Neural progenitor cell (in vitro differentiated cells): ENCODE measurements at places on chromosomes 13 and 19.
A peak's percentile ranks its signal among the peaks of the same experiment; 100 is the strongest.

- DNase-seq, result no peak
These were observed 1.9 kb upstream of the EDDM13 start for GRCh38 chr19:56270676-56271075.

- DNase-seq, result no peak
These were observed 5.7 kb downstream of the DCAF15 start for GRCh38 chr19:13958043-13958442.

GRCh38 chr19:53424968-53425597 lies 6.7 kb upstream of the ZNF761 start:
- DNase-seq, result peak; percentile 86

DNA sequence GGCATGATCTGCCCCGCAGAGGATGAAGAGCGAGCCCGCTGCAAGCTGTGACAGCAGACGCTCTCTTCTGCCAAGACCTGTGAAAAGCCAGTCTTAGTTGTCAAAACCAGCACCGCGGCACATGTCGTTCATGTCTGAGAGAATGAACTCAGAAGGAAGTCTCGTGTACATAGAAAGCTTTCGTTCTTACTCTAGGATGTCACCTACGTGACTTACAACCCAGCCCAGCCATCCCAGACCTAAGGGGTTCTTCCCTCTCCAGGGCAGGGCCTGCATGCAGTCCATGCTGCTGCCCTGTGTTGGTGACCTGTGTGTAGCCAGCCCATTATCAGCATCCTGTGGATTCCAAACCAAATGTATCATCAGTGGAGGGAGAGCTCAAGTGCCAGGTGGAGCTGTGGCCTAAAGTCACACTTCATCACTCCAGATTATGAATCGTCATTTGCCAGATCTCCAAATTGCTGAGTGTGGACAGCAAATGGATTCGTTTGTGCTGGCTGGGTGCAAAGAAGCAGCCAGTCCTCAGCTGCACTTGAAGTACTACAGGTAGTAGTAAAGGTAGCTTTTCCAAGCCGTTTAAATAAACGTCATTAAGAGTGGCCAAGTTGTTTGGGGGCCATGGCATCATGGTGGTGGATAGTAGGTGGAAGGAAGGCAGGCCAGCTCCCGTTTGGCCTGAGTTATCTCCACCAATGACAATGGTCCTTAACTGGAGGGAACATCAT lies 73.9 kb upstream of the GPR183 start:
- DNase-seq, result no peak

DNA sequence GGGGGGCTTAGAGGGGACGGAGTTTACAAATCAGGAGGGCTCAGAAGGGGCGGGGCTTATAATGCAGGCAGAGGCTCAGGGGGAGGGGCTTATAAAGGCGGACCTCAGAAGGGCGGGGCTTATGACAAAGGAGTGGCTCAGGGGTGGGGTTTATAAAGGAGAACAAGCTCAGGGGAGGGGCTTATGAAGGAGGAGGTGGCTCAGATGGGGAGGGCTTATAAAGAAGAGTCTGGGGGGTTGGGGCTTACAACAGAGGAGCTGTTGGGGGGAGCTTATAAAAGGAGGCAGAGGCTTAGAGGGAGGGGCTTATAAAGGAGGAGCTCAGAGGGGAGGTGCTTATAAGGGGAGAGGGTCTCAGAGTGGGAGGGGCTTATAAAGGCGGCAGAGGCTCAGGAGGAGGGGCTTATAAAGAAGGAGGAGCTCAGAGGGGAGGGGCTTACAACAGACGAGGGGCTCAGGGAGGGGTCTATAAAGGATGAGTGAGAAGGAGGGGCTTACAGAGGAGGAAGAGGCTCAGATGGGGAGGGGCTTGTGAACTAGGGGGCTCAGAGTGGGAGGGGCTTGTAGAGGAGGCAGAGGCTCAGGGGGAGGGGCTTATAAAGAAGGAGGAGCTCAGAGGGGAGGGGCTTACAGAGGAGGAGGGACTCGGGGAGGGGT lies 1.0 kb downstream of the SMIM24 start:
- peak; percentile 66 for DNase-seq

GRCh38 chr19:15331419-15332310 lies 674 bp downstream of the BRD4 start:
- peak; percentile 74 for DNase-seq

DNA sequence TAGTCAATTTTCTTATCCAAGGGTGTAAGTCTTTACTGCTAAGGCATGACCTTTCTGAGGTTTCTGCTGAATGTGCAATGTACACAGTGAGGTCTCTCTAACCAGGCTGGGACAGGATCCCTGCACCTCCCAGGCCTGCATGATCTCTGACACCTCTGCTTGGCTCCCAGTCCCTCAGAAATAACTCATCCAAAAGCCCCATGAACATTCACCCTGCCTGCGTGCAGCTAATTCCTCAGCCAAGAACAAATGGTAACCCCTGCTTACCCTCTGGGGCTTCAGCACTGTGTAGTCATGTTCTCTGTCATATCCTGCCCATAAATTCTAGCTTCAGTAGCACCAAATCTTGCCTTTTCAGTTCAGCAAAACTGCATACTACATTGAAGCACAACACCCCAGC lies 1146.3 kb upstream of the MIR17HG start:
- DNase-seq, result no peak

DNA sequence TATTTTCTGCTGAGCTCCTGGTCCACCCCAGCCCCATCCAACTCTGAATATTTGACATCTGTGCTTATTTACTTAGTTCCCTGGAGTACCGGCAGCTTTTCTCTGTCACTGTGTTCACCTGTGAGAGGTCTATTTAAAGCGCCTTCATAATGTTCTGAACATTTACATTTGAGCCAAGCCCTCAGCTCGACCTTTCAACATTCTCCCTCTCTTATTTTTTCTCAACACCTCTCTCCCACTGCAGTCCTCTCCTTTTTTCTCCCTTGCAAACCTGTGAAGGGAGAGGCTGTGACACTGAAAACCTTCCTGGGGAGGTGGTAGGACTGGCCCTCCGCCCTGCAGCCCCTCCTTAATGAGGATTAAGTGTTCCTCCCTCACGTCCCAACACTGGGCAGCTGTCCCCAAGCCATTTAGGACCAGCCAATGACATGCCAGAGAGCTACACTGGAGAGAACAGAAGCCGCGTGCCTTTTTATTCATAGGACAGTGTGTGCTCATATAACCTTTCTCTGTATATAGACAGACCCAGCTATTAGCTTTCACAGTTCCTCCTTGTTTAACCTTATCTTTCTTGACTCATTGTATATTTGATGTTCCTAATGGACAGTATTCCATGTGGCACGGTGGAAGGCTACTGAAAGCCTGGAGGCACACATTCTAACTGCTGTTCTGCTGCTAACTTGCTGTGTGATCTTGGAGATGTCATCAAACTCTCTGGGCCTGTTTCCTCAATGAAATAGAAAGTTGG lies 134.8 kb downstream of the NUFIP1 start:
- DNase-seq, result peak; percentile 40

DNA sequence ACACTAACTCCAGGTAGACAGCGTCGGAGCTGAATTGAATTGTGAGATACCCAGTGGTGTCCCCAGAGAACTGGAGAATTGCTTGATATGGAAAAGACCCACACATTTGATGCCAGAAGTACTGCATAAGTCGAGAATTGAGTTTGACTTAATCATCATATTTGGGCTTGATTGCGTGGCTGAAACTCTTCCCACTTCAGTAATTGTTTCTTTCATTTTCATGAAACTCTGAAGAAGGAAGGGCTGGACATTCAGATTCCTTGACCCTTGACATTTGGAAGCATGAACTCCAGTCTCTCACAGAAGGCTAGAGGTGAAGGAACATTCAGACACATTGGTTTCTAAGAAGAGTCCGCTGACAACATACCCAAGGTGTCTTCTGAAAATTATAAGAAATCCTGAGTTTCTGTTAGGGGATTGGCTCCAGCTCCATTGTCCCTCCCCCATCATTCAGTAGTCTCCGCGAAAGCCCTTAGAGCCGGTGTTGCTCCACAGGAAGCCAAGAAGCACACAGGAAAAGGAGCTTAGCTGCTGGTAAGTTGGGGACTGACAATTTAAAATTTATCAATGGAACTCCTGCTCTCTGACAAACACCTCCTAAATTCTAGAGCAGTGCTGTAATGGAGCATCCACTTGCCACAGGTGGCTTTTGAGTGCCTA lies at the start of gene FPR2:
Gene FPR2, plus strand, starts transcription at position 484 of the 660 bp plus-strand sequence. CDS start 7,479 bp downstream, outside the sequence.
- DNase-seq, result peak; percentile 8

DNA sequence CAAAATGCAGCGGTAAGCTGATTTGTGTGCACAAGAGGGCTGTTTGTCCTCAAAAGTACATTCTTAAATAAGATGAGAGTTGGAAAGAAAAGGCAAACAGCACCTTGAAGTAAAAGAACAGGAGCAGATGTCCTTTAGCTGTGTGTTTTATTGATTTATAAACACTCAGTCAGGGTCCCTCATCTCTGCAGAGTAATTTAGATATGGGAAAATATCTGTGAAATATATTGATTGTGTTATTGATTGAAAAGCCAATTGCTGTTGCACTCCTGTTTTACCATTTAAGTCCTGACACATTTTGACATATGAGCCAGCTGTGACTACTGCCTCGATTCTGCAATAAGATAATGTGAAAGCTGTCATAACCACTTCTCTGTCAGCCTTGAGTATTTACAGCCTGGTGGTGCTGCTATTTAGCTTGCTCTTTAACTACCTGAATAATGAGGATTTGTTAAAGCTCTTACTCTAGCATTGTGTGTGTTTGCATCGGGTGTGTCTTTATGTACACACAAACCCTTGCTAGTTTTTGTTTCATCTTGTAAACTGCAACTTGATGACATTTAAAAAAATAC lies 550.1 kb downstream of the DACH1 start:
- no peak for DNase-seq

GRCh38 chr13:50596776-50597203 lies 246.7 kb downstream of the DLEU7 start:
- DNase-seq, result no peak

DNA sequence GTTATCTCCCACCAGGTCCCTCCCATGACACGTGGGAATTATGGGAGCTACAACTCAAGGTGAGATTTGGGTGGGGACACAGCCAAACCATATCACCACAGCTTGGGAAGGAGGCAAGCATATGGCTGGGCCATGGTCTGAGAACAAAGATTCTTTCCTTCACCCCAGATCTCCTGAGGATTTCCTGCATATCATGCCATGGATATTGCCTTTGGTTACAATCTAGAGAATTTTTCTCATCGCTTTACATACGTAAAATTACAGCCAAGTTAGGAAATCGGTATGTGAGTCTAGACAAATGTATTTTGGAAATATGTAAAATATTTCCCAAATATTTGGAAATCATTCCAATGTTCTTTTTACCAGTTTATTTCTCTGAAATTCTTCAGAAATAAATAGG lies 398.3 kb downstream of the RFC3 start:
- DNase-seq, result no peak

DNA sequence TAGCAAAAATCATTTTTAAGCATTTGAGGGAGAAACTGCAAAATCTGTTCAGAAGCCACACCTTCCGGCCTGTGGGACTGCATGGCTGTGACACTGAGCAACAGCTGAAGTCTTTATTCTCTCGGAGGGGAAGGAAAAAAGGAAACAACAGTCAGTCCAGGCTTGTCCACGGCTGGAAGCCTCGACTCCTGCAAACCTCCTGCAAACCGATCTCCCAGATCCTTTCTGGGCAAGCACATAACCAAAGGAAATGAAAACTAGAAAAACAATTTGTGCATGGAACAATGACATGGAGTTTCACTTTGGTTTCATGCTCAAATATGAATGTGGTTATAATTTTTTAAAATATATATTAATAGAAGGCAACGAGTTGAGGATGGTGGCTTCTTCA lies 1.0 kb downstream of the COL4A1 start:
- no peak for DNase-seq

- peak; percentile 91 for DNase-seq
These were observed 22.3 kb upstream of the XPO4 start for GRCh38 chr13:20924758-20925394.

DNA sequence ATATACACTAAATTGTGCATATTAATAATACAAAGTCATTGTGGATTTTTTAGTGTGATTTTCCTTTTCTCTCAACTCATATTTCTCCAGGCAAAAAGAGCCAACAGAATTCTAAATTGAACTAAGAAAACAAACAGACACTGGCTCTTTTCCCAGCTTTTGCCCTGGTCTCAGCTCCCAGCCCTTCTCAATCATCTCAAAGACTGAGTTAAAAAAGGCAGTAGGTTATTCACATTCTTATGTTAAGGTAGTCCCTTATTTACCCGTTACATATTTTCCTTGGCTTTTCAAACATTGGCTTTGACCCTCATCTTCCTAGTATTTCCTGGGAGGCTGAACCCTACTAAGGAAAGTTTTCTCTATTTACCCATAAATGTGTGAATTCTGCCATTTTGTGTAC lies 753.6 kb downstream of the LIG4 start:
- no peak for DNase-seq

DNA sequence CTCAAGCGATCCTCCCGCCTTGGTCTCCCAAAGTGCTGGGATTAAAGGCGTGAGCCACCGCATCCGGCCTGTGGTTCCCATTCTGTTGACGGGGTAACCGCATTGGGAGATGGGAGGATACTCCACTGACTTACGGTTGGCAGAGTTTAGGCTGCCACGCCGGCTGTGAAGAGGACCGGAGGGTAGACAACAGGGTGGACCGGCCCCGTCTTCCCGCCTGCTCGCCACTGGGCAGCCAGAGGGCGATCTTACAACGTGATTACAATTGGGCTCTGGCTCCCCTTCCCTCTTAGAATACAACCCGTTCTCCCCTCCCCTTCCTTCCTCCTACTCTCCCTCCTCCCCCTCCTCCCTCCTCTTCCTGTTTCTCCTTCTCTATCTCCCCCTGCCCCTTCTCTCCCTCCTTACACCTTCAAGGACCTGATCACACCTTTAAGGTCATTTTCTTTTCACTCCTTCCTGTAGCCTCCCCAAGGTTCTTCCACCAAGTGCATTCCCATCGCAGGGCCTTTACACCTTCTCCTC lies 957 bp upstream of the CCDC194 start:
- DNase-seq, result peak; percentile 72

- DNase-seq, result no peak
These were observed 8.5 kb downstream of the RPL21 start for GRCh38 chr13:27259831-27260230.

GRCh38 chr13:68293631-68294030 lies 1063.5 kb upstream of the PCDH9 start:
- no peak for DNase-seq

DNA sequence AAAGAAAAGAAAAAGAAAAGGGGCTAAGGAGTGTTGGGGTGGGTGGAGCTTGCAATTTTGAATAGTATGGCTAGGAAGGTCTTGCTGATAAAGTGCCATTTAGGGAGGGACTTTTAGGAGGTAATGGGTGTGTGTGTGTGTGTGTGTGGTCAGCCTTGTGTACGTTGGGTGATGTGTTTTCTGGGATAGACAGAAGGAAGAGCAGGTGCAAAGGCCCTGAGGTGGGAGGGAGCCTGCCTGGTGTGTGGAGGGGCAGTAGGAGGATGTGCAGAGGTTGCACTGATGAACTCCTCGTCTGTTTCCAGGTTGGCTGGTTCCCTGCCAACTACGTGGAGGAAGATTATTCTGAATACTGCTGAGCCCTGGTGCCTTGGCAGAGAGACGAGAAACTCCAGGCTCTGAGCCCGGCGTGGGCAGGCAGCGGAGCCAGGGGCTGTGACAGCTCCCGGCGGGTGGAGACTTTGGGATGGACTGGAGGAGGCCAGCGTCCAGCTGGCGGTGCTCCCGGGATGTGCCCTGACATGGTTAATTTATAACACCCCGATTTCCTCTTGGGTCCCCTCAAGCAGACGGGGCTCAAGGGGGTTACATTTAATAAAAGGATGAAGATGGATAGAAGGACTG lies 30.5 kb upstream of the ADGRE1 start:
- no peak for DNase-seq
